ENCODE measurements at places on chromosomes 5 and 9. TPM values are rescaled to one million over a fixed set of nuclear protein-coding genes. Genes with fewer than 3 reads are reported as not detected.

Gene PHF19
- total RNA-seq, result 15.5 TPM

Gene SPINK13
- not detected for total RNA-seq

Gene CCIN
- not detected for total RNA-seq

Gene INSL4
- not detected for total RNA-seq

Gene CCDC192
- total RNA-seq, result 0.70 TPM

Gene ZNF658
- total RNA-seq, result 9.2 TPM

Gene OR2V1
- not detected for total RNA-seq

Gene IFNK
- not detected for total RNA-seq

Gene C9orf153
- total RNA-seq, result 0.34 TPM

Gene FOXD4L4
- not detected for total RNA-seq

Gene PCDHGB1
- total RNA-seq, result 4.3 TPM

Gene LMX1B
- total RNA-seq, result 6.8 TPM

Gene STPG3
- not detected for total RNA-seq

Gene IL5
- not detected for total RNA-seq

Gene SPATA31A3
- not detected for total RNA-seq

Gene PCDHAC1
- total RNA-seq, result 0.64 TPM

Gene CNTLN
- total RNA-seq, result 3.0 TPM

Gene NME5
- total RNA-seq, result not detected

Gene IFNA21
- total RNA-seq, result not detected

Gene FOXD4L6
- 0.72 TPM for total RNA-seq

Gene CRAT
- total RNA-seq, result 156 TPM

Gene DBH
- total RNA-seq, result not detected

Gene FCN2
- not detected for total RNA-seq

Gene TNC
- 27.0 TPM for total RNA-seq

Gene NSMF
- 41.4 TPM for total RNA-seq

Gene TMEM167A
- total RNA-seq, result 34.5 TPM

Gene MCC
- total RNA-seq, result 67.7 TPM

All from suprapubic skin (tissue), 4 donors.